ENCODE measurements at places on chromosomes 12 and 14. TPM values are rescaled to one million over a fixed set of nuclear protein-coding genes. Genes with fewer than 3 reads are reported as not detected.

GRCh38 chr12:109744026-109744425, 30.4 kb downstream of the FAM222A start:
- no peak for DNase-seq

- DNase-seq, result no peak
Observed at GRCh38 chr14:104451474-104451873, 128.1 kb upstream of the C14orf180 start.

The ADCY4 gene
- 13.2 TPM for total RNA-seq

The LRRC9 gene
- total RNA-seq, result not detected

DNA sequence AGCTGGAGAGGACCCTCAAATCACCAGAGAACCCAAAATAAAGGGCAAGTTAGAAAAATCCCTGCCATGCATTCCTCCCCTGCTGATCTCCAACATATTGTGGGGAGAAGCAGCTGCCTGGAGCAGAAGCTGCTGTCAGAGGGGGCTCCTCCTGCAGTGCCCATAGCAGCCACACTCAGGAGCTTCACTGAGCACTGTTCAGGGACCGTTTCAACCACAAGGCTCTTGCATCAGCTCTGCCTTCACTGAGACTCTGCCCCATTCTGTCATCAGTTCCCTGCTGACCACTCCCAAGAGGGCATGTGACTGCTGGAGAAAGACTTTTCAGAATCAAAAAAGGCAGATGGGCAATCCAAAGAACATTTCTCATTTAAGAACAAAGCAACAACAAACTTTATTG, 392.7 kb downstream of the GALC start:
- DNase-seq, result peak; percentile 14

The DNAH10 gene
- 0.06 TPM for total RNA-seq

DNA sequence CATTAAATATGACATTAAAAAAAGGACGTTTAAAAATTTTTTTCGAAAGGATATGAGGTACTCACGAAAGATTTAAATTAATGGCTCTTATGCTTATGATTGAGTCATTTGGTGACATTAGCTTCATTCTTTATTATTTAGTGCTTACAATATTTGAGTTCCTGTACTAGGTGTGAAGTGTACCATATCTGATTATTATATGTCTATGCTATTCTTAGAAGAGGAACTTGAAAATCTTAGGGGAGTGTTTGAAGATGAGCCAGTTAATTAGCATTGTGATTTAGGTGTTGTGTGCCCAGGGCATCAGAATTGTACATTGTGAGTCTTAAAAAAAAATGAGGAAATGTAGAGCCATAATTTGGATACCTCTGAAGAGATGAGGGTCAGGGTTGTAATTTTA, 118.6 kb downstream of the FUT8 start:
- DNase-seq, result no peak

The PRB2 gene
- total RNA-seq, result 0.39 TPM

DNA sequence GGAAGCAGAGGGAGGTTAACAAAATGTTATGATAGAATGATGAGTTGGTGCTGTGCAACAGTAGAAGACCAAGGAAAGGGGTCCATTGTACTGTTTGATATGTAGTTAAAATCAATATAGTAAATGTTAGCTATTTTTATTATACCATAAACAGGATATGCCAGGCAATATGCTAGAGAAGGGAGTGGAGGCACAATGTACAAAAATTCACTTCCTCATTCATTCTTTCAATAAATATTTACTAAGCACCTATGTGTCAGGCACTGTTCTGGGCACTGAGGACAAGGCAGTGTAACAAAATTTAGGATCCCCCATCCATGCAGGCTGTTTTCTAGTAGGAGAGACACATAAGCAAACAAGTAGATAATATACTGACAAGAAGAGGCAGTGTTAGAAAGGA, 25.0 kb downstream of the FGD6 start:
- DNase-seq, result no peak

DNA sequence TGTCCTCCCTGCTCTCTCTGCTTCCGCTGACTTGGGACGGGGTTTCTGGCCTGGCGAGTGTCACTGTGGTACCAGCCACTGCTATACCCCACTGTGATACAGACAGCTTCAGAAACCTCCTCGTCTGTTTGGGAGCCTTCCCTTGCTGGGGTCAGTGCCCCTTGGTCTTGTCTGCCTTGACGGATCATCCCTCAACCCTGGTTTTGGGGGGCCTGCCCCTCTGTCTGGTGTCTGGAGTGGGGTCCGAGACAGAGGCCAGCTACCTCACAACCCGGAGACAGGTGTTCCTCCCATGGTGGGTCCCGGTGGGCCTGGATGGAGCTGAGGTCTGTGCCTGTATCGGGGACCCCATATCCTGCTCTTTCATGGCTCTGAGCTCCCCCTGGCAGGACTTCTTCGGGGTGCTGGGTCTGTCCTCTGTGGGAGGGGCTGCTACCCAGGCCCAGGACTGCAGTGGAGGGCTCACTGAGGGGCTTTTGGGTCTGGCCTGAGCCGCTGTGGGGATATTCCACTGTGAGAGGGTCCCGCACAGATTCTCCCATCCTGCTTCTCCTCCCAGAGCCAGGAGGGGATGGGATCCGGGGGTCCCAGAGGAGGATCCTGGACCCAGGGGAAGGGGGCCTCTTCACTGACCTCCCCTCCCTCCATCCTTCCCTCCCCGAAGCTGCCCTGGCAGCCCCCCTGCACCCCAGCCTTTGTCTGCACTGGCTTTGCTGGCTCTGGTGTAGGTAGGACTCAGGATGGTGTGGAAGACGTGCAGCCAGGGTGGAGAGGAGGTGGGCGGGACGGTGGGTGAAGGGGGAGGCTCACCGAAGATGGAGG, 365.5 kb downstream of the TMEM121 start:
- no peak for DNase-seq
